ENCODE measurements at places on chromosomes 6 and 20.

DNA sequence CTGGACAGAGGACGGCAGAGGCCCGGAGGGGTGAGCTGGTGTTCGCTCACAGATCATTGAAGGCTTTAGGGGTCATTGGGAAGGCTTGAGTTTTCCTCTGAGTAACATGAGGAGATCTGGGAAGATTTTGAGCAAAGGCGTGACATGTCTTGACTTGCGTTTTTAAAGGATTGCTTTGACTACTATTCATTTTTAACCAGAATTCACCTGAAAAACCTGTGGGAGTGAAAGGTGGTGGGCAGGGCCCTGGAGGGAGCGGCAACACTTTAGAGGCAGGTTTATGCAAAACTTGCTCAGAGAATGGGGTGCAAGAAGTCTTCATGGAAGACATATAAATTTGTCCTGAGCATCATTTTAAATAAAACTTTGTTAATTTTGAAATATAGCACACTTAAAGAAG, 72.2 kb upstream of the EEF1E1 start:
- no peak for DNase-seq

GRCh38 chr6:37131104-37131959, 38.6 kb upstream of the PIM1 start:
- DNase-seq = peak; percentile 93

- DNase-seq = peak; percentile 76
These were observed 30.9 kb downstream of the BCL2L1 start for GRCh38 chr20:31691646-31692275.

DNA sequence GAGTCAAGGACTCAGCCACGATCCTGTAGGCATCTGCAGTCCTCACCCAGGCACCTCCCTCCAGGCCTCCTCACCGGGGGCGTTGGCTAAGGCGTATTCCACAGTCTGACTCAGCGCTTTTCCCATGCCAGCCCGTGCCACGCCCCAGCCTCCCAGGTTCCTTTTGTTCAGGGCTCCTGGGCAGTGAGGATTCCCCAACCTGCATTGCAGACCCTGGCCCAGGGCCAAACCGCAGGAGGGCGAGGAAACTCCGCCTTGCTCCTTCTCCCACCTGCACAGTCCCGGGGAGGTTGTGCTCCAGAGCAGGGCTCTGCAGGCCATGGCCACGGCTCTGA, 202.8 kb upstream of the CST7 start:
- peak; percentile 77 for DNase-seq

Measured in M059J (cell line).